Stimulated activated CD4-positive, alpha-beta T cell treated with anti-CD3 and anti-CD28 coated beads, Interleukin-1b, Interleukin-23, amount 100 ng/mL, for 1 hour (primary cell): ENCODE measurements at places on chromosomes 16 and 17.

GRCh38 chr17:77884019-77884418 is 74.5 kb upstream of the TNRC6C start:
- DNase-seq, result no peak

- no peak for DNase-seq
Measured at GRCh38 chr17:34113089-34113488, 142.0 kb upstream of the CCL2 start.

DNA sequence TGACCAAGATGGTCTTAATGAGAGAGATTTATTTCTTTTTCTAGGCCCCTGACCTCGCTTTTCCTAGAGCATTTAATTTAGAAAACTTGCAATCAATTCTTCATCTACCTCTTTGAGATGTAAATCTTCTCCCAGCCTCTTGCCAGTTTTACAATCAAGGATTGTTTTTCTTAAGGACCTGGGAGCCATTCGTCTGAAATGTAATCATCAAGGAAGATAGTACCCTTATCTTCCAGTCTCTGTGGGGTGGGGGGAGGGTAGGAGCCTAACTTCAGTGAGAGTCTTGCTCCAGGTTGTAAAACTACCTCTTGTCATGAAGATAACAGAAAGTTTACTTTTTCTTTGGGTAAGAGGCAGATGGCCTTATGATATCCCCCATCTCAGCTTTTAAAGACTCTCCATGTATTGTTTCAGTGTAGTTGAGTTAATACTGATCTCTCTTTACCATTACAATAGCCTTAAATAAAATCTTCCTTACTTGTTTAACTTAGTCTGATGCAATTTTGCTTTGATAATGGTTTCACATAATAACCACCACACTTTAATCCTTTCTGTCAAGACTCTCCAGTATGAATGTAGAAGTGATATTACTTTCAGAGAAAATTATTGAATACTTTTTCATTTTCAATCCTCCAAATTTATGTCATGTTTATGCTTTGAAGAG is 110.2 kb upstream of the CPHXL start:
- DNase-seq, result no peak

GRCh38 chr17:29612404-29613280 is 10.1 kb downstream of the CORO6 start:
- no peak for DNase-seq

GRCh38 chr16:89325861-89326471 is 108.5 kb downstream of the ZNF778 start:
- DNase-seq, result no peak

GRCh38 chr16:53257001-53257400 is 177.3 kb upstream of the RBL2 start:
- DNase-seq, result no peak

GRCh38 chr17:83122834-83123233 is 43.4 kb downstream of the METRNL start:
- DNase-seq, result no peak

GRCh38 chr16:27179500-27180072 is 23.7 kb upstream of the KDM8 start:
- DNase-seq, result peak; percentile 72

DNA sequence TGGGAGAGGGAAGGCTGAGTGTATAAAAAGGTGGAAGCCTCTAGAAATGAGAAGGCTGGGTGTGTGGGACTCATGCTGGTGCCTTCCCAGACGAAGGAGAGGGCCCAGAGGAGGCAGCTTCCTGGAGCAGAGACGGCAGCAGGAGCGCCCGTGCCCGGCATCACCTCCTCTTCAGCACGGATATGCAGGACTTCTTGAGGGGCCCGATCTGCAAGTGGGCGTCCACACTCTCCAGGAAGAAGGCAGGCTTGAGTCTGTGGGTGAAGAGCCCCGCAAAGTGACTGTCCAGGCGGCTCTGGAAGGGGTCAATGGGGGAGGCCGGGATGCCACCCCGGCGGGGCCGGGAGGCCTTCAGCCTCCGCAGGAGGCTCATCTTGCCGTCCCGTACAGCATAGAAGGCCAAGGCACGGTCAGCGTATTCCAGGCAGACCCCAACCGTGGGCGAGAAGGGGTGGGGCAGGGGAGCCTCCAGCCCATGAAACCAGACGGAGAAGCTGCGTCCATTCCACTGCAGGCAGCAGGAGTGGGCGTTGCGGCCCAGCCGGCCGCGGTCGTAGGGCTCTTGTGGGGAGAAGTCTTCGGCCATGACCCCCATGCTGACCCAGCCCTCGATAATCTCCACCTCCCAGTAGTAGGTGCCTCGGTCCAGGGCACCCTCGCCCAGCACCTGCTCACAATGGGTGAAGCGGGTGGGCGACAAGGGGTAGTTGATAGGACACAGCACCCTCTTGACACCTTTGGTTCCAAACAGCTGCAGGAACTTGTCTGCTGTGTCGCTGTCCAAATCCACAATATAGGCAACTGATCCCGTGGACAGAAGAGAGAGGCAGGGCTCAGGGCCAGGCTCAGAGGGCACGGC is 3.8 kb downstream of the TRIM47 start:
- DNase-seq, result no peak

- DNase-seq, result no peak
Measured at GRCh38 chr17:77640252-77640651, 318.3 kb upstream of the TNRC6C start.

DNA sequence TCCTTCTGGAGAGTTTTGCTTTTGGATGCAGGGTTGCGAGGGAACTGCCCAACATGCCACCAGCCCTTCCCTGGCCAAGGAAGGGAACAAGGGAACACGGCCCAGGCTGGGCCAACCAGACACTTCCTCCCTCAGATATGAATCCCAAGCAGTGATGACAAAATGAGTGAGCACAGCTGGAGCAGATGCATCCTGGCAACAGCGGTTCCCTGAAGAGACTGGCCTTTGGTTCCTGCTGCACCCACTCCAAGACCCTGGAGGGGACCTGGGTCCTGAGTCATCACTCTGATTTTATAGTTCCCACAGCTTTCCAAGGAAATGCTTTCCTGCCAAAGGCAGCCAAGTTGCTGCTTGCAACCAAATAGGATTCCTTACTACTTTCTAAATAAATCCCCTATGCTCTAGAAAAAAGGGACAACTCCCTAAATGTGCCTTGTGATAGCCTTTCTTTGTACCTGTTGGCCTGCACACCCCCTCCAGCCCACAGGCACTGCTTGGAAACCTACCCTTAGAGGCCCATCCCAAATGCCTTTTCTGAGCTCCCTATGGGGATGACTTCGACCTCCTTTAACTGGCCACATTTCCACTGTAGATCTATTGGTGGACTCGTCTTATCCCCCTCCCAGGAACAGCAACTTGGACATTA is 5.3 kb downstream of the ST3GAL2 start:
- DNase-seq, result no peak

DNA sequence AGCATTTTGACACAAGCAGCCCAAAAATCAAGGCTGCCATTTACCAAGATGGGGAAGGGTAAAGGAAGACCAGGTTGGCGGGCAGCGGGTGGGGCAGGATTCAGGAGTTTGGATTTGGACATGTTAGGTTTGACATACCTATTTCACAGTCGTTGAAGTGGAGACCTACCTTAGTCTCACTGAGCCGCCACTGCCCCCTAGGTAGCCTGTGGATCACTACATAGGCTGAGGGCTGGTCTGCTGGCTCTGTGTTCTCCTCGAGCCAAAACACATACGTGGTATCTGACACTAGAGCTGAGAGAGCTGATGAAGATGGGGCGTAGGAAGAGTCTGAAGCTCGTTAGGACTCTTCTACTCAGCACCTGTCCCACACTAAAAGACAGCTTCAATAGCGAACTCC is 115.1 kb downstream of the HIC1 start:
- DNase-seq, result no peak

DNA sequence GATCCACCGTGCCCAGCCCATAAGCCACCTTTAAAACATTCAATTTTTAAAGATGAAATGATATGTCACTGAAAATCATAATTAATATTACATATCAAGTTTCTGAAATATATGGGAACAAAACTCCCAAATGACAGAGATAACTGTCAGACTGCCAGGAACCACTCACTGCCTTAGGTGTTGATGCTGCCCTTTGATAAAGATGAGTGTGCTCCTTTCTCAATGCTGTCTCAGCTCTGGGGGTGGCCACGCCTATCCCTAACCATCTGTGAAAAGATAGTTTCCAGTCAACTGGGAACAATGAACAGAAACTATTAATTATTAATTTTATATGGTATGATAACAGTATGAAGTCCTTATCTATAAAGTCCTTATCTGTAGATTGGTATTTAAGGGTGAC is 177.7 kb downstream of the MYO1D start:
- no peak for DNase-seq

DNA sequence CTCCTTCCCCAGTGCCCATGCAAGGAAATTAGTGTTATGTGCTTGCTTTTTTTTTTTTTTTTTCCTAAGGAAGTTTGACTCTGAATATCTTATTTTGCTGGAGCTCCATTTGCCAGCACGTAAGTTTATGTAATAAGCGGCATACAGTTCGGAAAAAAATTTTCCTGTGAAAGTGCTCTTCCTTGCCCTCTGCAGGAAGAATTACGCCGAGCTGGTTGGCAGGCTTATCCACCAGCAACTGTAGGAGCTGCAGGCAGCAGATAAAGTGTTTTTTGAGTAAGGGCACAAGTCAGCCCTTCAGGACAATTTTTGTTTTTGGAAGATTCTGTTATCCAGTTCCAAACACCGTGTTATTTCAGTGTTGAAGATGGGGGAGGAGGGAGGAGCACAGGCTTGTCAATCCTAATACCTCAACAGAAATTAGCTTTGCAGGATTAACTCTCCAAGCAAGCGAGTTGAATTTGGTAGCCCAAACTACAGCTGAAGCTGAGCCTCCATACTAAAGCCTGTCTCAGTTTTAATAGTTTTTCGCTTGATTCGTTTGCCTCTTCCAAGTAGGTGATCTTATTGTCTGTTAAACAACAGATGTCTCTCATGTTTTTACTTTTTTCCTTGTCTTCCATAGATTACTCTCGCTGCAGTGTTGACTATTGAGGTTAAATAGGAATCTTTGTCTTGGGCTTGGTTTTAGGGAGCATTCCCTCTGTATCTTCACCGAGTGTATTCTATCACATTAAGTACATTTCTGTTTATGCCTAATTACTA is 1.1 kb downstream of the SPECC1 start:
- DNase-seq, result no peak

GRCh38 chr17:57009737-57010445 is 32.0 kb downstream of the SCPEP1 start:
- no peak for DNase-seq
